H54 (cell line): ENCODE measurements at places on chromosomes 2 and 18.

DNA sequence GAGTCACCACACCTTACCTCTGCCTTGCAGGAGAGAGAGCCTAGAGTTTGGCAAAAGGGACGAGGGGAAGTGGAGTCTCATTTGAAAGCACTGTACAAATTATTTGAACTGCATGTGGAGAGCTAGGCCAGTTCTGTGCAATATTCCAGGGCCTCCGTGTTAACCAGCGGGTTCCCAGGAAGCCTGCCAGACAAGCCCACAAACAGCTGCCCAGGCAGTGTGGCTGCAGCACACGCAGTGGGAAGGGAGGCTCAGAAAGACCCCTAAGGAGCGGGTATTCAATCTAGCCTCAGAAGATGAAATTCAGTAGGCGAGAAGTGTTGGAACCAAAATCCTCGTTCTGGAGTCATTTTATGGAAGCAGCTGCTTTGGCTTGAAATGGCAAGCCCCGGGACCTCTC lies 30.7 kb downstream of the CNGA3 start:
- DNase-seq = no peak

DNA sequence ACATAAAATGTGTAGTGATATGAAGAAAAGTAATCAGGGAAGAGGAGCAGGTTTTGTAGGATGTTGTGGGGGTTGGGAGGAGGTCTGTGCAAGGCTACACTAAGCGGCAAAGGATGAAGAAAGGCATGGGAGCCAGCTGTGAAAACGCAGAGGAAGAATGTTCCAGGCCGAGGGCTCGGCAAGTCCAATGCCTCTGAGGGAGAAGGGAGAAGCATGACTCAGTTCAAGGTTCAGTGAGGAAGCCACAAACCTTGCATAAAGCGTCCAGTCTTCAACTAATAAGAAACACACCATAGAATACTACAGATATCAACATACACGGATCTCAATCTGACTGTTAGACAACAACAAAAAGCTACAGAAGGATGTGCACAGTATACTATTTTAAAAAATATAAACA lies 16.2 kb downstream of the EPB41L3 start:
- DNase-seq = no peak

GRCh38 chr2:239266779-239267287 lies 134.0 kb downstream of the HDAC4 start:
- no peak for DNase-seq

GRCh38 chr2:30216157-30216556 lies 15.2 kb upstream of the LBH start:
- DNase-seq = no peak

GRCh38 chr18:63905361-63905760 lies 2.4 kb upstream of the SERPINB10 start:
- DNase-seq = no peak
